NCI-H1105 (cell line): ENCODE measurements at places on chromosomes 16 and 17.

DNA sequence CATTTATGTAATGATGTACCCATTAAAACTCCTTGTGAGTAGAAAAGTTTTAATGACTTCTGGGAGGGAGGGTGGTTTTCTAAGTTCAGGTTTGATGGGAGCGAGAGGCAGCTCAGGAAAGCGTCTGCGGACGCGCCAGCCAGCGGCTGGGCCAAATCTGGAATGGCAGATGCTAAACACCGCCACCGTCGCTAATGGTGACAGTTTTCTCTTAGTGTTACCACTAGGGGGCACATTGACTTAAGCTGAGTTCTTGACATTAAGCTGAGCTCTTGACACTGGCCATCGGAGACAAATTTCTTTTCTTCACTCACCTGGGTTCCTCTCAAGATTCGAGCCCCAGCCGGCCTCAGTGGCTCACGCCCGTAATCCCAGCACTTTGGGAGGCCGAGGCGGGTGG lies 6.7 kb downstream of the TRPV1 start:
- no peak for DNase-seq

- DNase-seq = no peak
These were observed 100.6 kb downstream of the ZNF423 start for GRCh38 chr16:49755313-49755620.

GRCh38 chr17:63946440-63947363 lies 14.6 kb upstream of the CD79B start:
- no peak for DNase-seq

DNA sequence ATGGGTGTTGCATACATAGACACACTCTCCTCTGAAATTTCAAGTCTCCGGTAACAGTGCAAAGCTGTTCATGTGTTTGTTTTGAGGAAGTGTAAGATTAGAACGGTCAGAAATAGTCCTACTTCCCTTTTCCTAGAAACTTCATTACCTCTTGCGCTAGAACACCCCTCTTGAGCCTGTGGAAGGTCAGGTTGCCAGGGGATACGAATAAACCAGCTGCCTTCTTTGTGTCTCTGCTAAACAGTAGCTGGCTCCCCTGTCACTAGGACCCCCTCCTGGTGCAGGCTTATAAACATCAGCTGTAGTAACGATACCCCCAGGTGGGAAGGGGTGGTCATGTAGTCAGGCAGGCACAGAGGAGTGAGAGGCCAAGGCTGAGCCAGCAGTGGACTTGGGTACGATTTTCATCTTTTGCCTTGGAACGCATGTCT lies 113.4 kb upstream of the RCVRN start:
- no peak for DNase-seq

GRCh38 chr17:14321980-14322776 lies 21.3 kb downstream of the HS3ST3B1 start:
- no peak for DNase-seq
